Naive thymus-derived CD8-positive, alpha-beta T cell (primary cell): ENCODE measurements at places on chromosomes 12 and 14. TPM values are rescaled to one million over a fixed set of nuclear protein-coding genes. Genes with fewer than 3 reads are reported as not detected.

Gene SLC38A6
- total RNA-seq = 15.7 TPM

Gene AQP2
- total RNA-seq = not detected

Gene IL23A
- 35.3 TPM for total RNA-seq

Gene NGB
- not detected for total RNA-seq

Gene LRRC10
- not detected for total RNA-seq

Gene TBC1D30
- 0.63 TPM for total RNA-seq

Gene SVOP
- total RNA-seq = not detected

Gene PCED1B
- 79.4 TPM for total RNA-seq

Gene PLBD1
- 0.25 TPM for total RNA-seq

Gene NR2C1
- total RNA-seq = 59.0 TPM

Gene C14orf132
- total RNA-seq = 4.3 TPM

Gene AMN
- 15.8 TPM for total RNA-seq

Gene EEF1AKMT3
- 4.0 TPM for total RNA-seq

Gene TAS2R46
- 1.9 TPM for total RNA-seq

Gene KERA
- not detected for total RNA-seq

Gene VPS29
- 126 TPM for total RNA-seq

Gene ELK3
- total RNA-seq = 44.0 TPM

Gene NEDD8
- 107 TPM for total RNA-seq

Gene PTPRO
- 4.4 TPM for total RNA-seq

Gene GNS
- total RNA-seq = 30.2 TPM

Gene TC2N
- total RNA-seq = 309 TPM

Gene GZMB
- 0.49 TPM for total RNA-seq

Gene PAWR
- 5.8 TPM for total RNA-seq

Gene BEGAIN
- total RNA-seq = 1.5 TPM

Gene PTPRR
- total RNA-seq = not detected

Gene PRB4
- not detected for total RNA-seq

Gene NT5DC3
- total RNA-seq = 6.0 TPM

Gene RASSF8
- not detected for total RNA-seq

Gene PRR4
- total RNA-seq = 2.5 TPM

Gene ANHX
- not detected for total RNA-seq

Gene LGR5
- total RNA-seq = not detected

Gene ASB2
- 1.8 TPM for total RNA-seq

Gene PCNX4
- 50.0 TPM for total RNA-seq

Gene TSPAN9
- 0.65 TPM for total RNA-seq

Gene FLVCR2
- total RNA-seq = 2.1 TPM

Gene RFX4
- not detected for total RNA-seq

Gene KRT2
- 0.62 TPM for total RNA-seq

Gene CPNE6
- total RNA-seq = not detected

Gene ANG
- 0.70 TPM for total RNA-seq

Gene POTEM
- total RNA-seq = not detected

Gene SLCO1C1
- total RNA-seq = not detected

Gene TSPAN11
- not detected for total RNA-seq
